ENCODE measurements at places on chromosomes 16 and 17. TPM values are rescaled to one million over a fixed set of nuclear protein-coding genes. Genes with fewer than 3 reads are reported as not detected.

The AOC2 gene
- 0.44 TPM for total RNA-seq

The SPG7 gene
- total RNA-seq = 48.0 TPM

The HSPB9 gene
- not detected for total RNA-seq

The HS3ST6 gene
- total RNA-seq = 1.4 TPM

The DYNLRB2 gene
- not detected for total RNA-seq

The TOX3 gene
- total RNA-seq = 0.60 TPM

The LHX1 gene
- total RNA-seq = not detected

The SKAP1 gene
- 0.68 TPM for total RNA-seq

The ADGRG1 gene
- total RNA-seq = 93.7 TPM

The MT1A gene
- total RNA-seq = 2.9 TPM

The IGF2BP1 gene
- total RNA-seq = not detected

The EPN3 gene
- total RNA-seq = 38.5 TPM

The OR1A1 gene
- not detected for total RNA-seq

The MYH13 gene
- 0.16 TPM for total RNA-seq

The CHST6 gene
- total RNA-seq = 4.6 TPM

The WNT9B gene
- not detected for total RNA-seq

The NLRC5 gene
- 13.0 TPM for total RNA-seq

The VTN gene
- total RNA-seq = 0.60 TPM

The C1QTNF8 gene
- total RNA-seq = not detected

Measured in esophagus mucosa (tissue), 1 donor.